ENCODE measurements at places on chromosomes 3 and 15.
A peak's percentile ranks its signal among the peaks of the same experiment; 100 is the strongest.

- H3K27me3 ChIP-seq: peaks cover 8% of the 10 kb centered on the region
- no peak overlapping the region for H3K4me3 ChIP-seq
These were observed 6.7 kb downstream of the CA12 start for GRCh38 chr15:63374686-63375520.

DNA sequence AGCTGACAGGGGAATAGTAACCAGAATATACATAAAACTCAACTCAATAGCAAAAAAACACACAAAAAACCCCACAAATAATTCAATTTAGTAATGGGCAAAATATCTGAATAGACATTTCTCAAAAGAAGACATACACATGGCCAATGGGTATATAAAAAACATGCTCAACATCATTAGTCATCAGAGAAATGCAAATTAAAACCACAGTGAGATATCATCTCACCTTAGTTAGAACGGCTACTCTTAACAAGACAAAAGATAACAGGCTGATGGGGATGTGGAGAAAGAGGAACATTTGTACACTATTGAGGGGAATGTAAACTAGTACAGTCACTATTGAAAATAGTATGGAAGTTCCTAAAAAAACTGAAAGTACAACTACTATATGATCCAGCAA is 678.6 kb downstream of the MECOM start:
- no peaks in the 10 kb centered on the region for H3K4me1 ChIP-seq
- H3K36me3 ChIP-seq: no peaks in the 10 kb centered on the region
- H3K27ac ChIP-seq: no peak overlapping the region
- H3K27me3 ChIP-seq: no peaks in the 10 kb centered on the region

DNA sequence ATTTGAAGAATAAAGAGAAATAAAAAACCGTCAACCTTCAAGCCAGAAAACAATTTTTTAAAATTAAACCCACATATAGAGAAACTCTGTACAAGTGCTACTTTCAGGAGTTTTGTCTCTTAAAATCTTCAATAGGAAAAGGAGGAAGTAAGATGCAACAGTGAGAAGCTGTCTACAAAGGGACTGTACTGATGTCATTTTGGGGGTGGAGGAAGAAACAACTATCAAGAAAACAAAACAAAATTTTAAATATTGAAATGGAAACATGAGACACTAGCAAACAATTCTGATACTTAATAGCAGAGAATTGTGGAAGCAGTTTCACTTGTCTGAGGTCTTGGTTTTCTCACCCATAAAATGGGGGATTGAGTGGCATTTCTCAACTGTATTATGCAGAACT is 84.4 kb downstream of the SLMAP start:
- H3K4me3 ChIP-seq: no peak overlapping the region
- H3K36me3 ChIP-seq: no peaks in the 10 kb centered on the region
- DNase-seq: no peak
- no peaks in the 10 kb centered on the region for H3K27me3 ChIP-seq
- no peak overlapping the region for H3K27ac ChIP-seq

DNA sequence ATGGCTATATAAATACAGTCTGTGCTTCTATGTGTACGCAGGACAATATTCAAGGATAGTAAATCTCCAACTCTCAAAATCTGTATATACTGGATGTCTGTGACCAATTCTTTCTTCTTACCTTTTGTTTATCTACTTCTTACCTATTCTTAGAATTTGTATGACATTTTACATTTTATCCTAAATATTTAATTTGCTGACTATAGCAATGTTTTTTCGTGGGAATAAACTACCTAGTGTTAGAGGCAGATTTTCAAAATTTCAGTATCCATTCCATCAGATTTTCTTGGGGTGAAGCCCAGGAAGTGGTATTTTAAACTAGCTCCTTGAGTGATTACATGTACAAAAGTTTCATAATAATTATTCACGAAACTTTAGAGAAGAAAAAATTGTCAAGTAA is 334.5 kb upstream of the BCHE start:
- no peaks in the 10 kb centered on the region for H3K27me3 ChIP-seq
- no peak overlapping the region for H3K4me3 ChIP-seq
- no peak overlapping the region for H3K27ac ChIP-seq

DNA sequence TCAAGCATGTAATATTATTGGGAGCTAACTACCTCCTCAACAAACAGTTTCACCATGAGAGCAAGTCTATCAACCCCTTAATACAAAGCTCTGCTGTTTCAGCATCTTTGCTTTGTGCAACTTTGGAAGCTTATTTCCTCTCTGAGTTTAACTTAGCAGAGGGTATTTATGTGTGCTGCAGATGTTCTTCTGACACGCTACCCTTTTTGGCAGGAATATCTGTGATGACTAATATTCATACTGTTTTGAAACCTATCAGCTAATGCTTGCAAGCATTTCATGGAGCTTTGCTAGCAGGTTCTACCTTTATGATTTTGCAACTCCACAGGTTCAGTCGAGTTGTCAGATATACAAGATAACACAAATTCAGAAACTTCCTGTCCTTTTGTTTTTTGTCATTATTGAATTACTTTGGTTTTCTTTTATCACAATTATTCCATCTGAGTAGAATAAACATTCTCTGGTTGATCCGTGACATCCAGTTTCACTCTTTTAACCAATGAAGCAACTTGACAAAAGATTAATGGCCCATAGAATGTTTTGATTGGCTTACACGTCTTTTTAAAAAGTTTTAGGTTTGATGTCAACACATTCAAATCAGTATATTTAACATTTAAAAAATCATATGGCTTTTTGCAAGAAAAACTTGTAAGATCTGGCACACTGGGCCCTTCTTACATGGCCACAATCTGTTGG is 1.7 kb upstream of the SLC9A9 start:
- H3K36me3 ChIP-seq: no peaks in the 10 kb centered on the region
- H3K4me1 ChIP-seq: peaks cover 23% of the 10 kb centered on the region
- H3K4me3 ChIP-seq: no peak overlapping the region
- no peak overlapping the region for H3K27ac ChIP-seq
- no peaks in the 10 kb centered on the region for H3K27me3 ChIP-seq
- DNase-seq: no peak

DNA sequence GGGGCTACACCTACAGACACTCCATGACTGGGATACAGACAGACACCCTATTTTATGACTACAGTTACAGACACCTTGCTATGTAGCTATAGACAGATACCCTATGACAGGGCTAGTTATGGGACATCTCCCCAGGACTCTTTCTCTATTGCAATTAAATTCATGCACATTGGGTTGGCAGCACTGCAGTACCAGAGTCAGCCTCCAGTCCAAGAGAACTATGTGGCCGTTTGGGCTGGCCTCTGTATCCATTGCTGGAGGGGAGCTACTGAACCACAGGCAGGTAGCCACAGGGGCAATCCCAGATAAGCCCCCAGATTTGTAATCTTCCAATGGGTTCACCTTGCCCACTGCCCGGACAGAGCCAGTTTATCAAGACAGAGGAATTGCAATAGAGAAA is 108.4 kb upstream of the SPATA16 start:
- no peaks in the 10 kb centered on the region for H3K4me1 ChIP-seq
- H3K27ac ChIP-seq: no peak overlapping the region
- no peak overlapping the region for H3K4me3 ChIP-seq
- no peak for DNase-seq
- H3K27me3 ChIP-seq: no peaks in the 10 kb centered on the region

GRCh38 chr3:45406772-45407171 is 18.4 kb downstream of the LARS2 start:
- H3K27me3 ChIP-seq: no peaks in the 10 kb centered on the region
- no peak overlapping the region for H3K27ac ChIP-seq
- no peak for DNase-seq
- peaks cover 25% of the 10 kb centered on the region for H3K36me3 ChIP-seq
- no peak overlapping the region for H3K4me3 ChIP-seq

- no peaks in the 10 kb centered on the region for H3K36me3 ChIP-seq
- H3K4me3 ChIP-seq: no peak overlapping the region
- H3K27ac ChIP-seq: no peak overlapping the region
- DNase-seq: no peak
- H3K27me3 ChIP-seq: no peaks in the 10 kb centered on the region
These were observed 9.7 kb upstream of the PGPEP1L start for GRCh38 chr15:99017322-99017701.

- H3K4me3 ChIP-seq: no peak overlapping the region
- DNase-seq: no peak
- no peaks in the 10 kb centered on the region for H3K4me1 ChIP-seq
- H3K27ac ChIP-seq: no peak overlapping the region
These were observed 128.7 kb upstream of the SLC2A2 start for GRCh38 chr3:171155122-171155700.

DNA sequence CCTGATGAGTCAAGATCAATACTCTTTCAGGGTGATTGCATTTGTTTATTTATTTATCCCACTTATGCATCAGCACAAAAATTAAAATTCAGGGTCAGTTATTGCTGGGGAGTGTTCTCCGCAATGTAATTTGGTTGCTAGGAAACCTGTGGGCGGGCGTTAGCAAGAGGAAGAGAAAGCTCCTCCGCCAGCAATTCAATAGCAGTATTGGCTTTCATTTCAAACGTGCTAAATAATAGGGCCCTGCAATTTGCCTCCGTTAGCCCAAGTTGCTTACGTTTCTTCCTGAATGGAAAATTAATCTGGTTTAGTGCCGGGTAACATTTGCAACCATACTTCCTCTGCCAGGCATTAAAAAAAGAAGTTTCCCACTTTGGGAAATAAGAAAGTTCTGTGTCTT is 35.5 kb upstream of the PLCL2 start:
- no peaks in the 10 kb centered on the region for H3K36me3 ChIP-seq
- peak overlapping the region; percentile 41 for H3K27ac ChIP-seq
- DNase-seq: peak; percentile 36
- H3K4me1 ChIP-seq: peaks cover 33% of the 10 kb centered on the region
- peak overlapping the region; percentile 22 for H3K4me3 ChIP-seq

GRCh38 chr15:51493892-51494291 is 128.7 kb downstream of the DMXL2 start:
- no peak overlapping the region for H3K4me3 ChIP-seq
- H3K27ac ChIP-seq: no peak overlapping the region
- H3K36me3 ChIP-seq: no peaks in the 10 kb centered on the region

DNA sequence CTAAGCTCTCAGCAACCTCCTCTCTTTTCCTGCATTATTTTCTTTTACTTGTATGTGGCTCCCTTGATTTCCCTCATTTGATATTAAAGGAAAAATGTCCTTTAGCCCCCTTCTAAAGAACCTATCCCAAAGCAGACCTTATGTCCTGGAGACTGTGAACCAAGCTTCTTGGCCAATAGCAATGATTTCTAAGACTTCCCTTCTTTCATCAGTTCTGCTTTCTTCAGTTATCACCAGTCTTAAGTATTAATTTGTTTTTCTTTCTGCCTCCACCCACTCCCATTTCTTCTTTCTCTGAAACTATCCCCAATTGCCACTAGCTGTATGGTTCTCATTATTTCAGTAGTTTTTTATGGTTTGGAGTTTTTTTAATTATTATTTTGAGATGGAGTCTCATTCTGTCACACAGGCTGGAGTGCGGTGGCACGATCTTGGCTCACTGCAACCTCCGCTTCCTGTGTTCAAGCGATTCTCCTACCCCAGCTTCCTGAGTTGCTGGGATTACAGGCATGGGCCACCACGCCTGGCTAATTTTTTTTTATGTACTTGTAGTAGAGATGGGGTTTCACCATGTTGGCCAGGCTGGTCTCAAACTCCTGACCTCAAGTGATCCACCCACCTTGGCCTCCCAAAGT is 12.1 kb downstream of the TMOD3 start:
- H3K4me3 ChIP-seq: no peak overlapping the region
- no peak overlapping the region for H3K27ac ChIP-seq
- no peaks in the 10 kb centered on the region for H3K27me3 ChIP-seq
- H3K4me1 ChIP-seq: peaks cover 32% of the 10 kb centered on the region
- H3K36me3 ChIP-seq: no peaks in the 10 kb centered on the region

GRCh38 chr3:112384769-112385168 is 51.8 kb downstream of the CD200 start:
- H3K36me3 ChIP-seq: no peaks in the 10 kb centered on the region
- no peaks in the 10 kb centered on the region for H3K27me3 ChIP-seq
- DNase-seq: no peak
- no peak overlapping the region for H3K4me3 ChIP-seq
- H3K27ac ChIP-seq: no peak overlapping the region

- H3K36me3 ChIP-seq: no peaks in the 10 kb centered on the region
- H3K27me3 ChIP-seq: no peaks in the 10 kb centered on the region
- no peaks in the 10 kb centered on the region for H3K4me1 ChIP-seq
These were observed 141.4 kb downstream of the TP63 start for GRCh38 chr3:189772584-189772983.

- H3K4me3 ChIP-seq: no peak overlapping the region
- H3K4me1 ChIP-seq: peaks cover 2% of the 10 kb centered on the region
- no peak for DNase-seq
These were observed 4.1 kb upstream of the APOD start for GRCh38 chr3:195587824-195588223.

DNA sequence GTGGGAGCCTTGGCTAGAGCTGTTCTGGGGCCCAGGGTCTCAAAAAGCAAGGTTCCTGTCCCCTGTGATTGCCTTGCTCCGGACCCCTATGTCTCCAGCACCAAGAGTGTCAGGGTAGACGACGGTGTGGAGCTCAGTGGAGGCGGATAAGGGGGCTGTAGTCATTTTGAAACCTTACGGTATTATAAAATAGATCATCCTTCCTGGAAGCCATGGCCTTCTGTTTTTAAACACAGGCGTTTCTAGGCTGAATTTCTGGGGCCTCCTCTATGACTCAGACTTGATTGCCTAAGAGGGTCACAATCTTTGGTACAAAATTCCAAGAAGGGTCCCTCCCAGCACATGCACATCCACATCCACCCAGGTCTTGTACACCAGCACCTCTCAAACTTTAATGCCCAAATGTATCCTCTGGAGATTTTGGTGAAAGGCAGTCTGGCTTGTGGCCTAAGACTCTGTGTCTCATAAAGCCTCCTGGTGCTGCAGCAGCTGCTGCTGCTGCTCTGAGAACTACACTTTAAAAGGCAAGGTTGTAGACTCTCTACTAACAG is 70.5 kb upstream of the XCR1 start:
- no peak for DNase-seq
- peak overlapping the region; percentile 53 for H3K27ac ChIP-seq
- no peak overlapping the region for H3K4me3 ChIP-seq
- no peaks in the 10 kb centered on the region for H3K27me3 ChIP-seq
- no peaks in the 10 kb centered on the region for H3K36me3 ChIP-seq

DNA sequence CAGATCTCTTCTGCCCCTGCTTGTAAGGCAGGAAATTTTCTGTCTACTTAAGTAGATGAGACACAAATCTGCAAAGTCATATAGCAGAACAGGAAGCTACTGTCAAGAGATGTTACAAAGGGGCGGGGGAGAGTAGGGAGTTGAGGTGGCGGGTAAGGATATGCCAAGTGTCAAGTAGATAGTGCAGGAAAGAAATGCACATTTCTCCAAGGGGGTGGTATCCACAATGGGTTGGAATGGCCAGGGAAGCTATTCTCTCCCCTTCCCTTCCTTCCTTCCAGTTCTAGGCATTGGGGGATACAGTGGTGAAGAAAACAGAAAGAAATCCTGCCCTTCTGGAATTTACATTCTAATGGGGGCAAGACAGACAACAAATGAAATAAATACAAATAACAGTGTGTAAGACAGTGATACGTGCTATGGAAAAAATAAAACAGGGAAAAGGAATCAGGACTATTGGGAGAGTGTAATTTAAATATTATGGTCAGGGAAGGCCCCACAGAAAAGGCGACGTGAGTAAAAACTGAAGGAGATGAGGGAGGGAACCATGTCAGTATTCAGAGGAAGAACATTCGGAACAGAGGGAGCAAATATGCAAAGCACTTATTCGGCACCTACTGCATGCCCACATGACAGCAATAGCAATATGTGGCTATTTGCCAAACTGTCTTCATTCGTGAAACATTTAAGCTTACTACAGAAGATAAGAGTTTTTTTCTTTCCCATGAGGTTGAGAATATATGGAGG is 42.8 kb upstream of the RNU6-1 start:
- H3K27ac ChIP-seq: no peak overlapping the region
- peaks cover 3% of the 10 kb centered on the region for H3K4me1 ChIP-seq
- H3K27me3 ChIP-seq: peaks cover 12% of the 10 kb centered on the region
- no peak overlapping the region for H3K4me3 ChIP-seq

GRCh38 chr3:135487261-135487660 is 478.3 kb upstream of the PPP2R3A start:
- H3K27me3 ChIP-seq: no peaks in the 10 kb centered on the region
- H3K36me3 ChIP-seq: no peaks in the 10 kb centered on the region
- no peak overlapping the region for H3K4me3 ChIP-seq
